ENCODE measurements at places on chromosomes 3 and 15.

DNA sequence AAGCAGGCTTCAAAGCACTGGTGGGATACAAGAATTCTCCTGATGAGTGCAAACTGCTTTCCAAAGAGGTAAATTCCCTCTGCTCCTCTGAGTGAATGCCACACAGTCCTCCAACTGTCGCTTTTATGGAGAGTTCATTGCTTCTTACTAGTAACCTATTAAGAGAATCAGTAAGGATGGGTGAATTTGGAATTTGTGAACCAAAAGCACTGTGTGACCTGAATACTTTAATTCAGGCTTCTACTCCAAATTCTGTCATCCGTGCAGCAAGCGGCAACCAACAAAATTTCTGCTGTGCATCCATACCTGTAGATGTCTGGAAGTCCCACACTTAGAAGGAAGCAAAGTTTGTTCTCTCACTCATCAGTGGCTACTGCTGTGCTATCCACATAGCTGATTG, 66.7 kb upstream of the SNRK start:
- DNase-seq: no peak

DNA sequence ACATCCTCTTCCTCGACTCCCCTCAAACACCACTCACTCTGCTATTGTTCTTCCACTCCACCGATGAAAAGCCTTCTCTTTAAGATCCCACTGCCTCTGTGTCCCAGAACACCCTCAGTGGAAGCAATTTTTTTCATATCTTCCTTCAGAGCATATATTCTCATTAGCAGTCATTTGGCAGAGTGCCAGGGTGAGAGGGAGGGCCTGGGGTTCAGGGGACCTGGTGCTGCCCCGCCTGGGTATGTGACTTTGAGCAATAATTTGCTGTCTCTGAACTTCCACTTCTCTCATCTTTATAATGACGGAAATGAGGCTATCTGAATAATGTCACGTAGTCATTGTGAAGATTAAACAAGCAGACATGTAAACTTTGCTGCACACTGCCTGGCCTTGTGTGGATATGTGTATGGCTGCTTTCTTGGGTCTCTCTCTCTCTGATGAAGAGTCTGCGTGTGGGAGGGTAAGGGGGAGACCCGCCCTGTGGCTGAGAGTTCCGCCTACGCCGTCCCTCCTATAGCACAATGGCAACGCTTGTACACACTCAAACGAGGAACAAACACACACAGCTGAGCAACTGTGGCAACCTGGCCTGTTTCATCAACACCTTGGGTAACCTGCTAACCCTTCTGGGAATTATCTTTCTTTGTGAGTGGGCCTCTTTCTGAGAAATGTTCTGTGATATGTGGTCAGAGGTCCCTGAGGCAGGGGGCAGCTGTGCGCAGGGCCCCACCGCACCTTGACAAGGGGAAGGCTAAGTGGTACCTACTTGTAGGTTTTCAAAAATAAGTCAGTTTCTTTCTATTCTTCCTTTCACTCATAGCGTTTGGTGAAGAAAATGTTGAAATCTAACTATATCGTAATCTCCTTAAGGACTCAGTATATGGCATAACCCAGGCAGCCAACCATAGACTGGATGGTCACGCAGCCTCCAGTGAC, 369.8 kb downstream of the SV2B start:
- no peak for DNase-seq

DNA sequence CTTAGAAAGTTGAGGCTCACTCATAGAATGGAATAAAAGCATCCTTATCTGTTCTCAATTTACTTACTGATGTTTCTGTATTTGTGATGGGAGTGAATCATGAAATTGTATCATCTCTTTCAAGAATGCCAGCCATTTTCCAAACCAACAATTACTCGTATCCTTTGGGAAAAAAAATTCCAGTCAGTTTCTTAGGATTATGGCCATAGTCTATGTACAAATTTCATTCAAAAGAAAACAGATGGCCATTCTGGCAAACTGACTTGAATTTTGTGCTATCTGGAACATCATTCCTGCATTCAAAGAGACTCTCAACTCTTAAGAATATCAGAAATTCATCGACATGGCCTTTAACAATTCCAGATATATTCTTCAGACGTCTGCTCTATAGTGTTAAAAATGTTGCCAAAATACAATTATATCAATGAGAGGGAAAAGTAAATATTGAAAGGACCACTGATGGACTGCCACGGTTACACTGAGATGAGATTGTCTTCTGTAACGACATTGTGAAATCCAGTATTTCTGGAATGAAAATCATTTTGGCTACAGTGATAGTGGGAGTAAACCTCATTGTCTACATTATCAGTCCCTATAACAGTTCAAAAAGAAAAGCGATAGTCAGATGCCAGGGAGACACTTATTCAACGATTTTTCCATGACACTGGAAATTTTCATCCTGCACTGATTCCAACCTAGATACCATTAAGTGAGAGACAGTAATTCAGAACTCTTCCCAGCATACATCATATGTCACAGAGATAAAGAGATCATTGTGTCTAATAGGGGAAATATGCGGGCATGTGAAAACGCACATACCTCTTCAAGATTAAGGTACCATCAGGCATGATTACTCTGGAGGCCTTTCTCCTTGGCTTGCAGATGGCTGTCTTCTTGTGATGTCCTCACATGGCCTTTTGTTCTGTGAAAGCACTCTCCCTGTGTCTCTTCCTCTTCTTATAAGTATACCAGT, 953.8 kb upstream of the ALCAM start:
- DNase-seq: no peak

DNA sequence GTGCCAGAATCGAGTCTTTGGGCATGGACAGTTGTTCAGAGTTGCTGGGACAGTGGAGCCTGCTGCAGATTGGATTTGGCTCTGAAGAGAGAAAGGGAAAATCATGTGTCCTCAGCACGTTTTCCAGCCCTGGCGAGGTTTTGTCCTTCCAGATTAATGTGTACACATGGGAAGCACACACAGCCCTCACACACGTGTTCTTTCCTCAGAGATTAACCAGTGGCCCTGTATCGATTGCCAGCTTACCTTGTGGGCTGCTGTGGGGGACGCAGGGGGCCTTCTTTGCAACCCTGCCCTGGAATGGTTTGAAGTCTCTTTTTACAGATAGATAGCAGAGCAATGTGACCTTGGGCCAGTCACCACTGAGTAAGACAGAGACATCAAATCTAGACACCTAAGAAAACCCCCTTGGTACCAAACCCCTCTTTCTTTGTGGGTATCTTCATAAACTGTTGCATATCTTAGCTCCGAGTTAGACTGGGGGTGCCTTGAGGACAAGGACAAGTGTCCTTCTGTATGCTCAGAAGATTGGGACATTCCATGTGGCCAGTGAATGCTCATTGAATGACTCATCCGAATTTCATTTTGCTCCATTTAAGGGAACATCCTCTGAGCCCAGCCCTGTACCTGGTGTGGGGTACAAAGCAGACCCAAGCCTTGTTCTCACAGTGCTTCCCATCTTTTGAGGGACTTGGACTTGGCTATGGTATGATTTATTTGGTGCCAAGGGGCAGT, 48.0 kb downstream of the SMAD6 start:
- DNase-seq: no peak

GRCh38 chr15:71456811-71457210, 341.5 kb downstream of the THSD4 start:
- DNase-seq: no peak

DNA sequence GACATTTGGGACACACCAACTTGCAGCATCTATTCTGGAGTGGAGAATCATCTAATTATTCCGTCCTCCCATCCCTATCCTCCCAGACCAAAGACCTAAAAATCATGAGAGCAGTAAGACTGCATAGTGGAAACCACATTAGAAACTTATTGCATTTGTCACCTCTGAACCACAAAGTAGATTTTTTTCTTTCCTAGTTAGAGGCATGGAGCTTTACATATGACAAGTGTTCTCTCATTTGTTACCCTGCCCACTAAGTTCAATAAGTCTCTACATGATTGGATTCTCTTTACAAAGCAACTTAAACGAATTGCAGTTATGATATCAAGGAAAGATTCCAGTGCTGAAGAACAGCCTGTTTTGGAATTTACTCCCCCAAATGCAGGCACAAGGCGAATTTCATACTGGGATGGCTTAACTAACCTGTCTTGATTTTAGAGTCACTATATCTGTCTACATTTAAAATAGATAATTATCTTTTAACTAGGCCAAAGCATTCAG, 42.3 kb upstream of the LRRFIP2 start:
- no peak for DNase-seq

DNA sequence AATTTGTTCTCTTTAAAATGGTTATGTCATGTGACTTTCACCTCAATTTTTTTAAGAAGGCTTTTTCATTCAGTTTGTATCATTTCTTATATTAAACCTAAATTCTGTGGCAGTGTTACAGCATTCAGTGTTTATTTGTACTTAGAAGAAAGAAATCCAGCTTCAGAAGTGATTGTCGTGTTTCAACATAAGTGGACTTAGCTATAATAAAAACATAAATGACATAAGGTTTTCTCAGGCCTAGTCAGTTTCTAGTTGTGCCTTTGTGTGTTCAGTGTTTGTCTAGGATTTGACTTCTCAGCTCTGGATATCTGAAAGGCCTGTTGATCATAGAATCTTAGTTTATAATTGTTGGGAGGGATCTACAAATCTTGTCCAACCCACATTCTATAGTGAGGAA, 80.5 kb downstream of the STT3B start:
- no peak for DNase-seq

GRCh38 chr3:49714728-49715550, 4.5 kb downstream of the AMIGO3 start:
- DNase-seq: no peak

- DNase-seq: no peak
Observed at GRCh38 chr3:184379358-184380184, at the start of gene CHRD. Gene CHRD (plus strand): TSS chr3:184380054. CDS start chr3:184380319, 265 bp downstream.

DNA sequence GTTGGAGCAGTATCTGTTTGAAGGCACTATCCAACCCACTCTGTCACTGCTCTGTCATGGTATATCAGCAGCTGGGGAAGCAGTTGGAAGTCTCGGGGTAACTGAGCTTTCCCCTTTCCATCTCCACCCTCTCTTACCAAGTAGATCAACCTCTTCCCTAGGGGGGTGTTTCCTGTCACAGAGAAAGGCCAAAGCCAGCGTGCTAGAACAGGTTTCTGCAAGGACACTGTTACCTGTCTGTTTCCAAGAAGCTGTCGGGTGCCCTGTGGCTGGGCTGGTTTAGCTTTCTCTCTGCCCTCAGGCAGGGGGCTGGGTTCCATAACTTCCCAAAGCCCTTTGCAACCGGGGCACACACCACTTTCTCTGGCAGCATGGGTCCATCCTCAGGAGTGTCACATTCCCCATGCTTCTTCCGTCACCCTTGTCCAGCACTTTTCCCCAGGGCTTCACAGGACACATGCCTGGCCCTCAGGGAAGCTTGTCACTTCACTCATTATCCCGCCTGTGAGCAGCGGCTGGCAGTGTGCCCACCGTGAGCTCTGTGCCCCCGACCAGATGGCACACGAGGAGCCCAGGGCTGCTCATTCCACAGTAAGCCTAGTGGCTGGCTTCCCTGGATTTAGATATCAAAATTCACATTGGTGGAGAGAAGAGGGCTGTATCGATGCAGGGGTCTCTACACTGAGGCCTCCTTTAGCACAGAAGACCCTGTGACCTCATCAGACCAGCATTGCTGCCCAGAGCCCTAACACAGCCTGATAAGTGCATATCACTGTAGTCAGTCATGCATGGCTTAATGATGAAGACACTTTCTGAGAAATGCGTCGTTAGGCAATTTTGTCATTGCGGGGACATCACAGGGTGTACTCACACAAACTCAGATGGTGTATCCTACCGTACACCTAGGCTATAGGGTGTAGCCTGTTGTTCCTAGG, 205.8 kb downstream of the SLCO3A1 start:
- DNase-seq: no peak

DNA sequence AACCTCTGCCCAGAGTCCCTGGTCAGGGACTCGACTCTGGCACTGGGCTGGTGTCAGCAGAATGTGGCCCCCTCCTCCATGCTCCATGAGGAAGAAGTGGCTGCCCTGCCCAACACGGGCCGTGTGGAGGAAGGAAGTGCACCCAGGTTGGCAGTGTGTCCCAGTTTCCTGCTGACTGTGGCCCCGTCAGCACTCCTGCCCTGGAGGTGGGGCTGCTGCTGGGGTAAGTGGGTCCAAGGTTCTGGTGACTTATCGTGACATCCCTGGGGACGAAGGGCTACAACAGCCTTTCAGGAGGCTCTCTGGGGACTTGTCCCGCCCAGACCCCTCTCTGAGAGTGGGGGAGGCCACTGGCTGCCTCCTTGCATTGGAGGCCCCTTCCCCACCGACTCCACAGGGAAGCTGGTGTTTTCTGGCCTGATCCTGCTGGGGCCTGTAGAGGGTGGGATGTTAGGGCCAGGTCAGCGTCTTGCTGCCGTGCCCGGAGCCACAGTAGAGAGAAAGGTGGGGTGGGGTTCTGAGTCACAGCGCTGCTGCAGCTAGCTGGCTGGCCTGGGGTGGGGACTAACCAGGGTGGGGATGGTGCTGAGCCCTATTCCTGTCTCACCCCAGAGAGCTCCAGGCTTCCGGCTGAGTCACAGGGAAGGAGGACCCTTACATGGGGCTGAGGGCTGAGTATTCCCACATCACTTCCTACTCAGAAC, 10.5 kb downstream of the SEMA4B start:
- DNase-seq: no peak

DNA sequence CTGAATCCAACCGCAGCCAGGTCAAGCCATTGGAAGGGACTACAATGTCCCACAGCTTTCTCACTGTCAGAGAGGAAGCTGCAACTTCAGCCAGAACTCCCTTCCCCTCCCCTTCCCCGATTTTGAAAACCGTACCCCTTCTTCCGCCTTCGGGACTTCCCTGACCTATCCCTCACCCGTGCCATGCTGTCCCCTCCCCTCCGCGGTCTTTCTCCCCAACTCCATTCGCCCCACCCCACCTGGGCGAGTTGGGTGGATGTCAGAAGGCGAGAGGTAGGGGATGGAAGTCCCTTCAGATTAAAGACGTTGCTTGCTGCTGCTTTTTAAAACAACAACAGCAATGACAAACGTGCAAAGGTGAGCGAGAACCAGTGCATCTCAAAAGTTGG, 723 bp downstream of the CPNE4 start:
- no peak for DNase-seq

DNA sequence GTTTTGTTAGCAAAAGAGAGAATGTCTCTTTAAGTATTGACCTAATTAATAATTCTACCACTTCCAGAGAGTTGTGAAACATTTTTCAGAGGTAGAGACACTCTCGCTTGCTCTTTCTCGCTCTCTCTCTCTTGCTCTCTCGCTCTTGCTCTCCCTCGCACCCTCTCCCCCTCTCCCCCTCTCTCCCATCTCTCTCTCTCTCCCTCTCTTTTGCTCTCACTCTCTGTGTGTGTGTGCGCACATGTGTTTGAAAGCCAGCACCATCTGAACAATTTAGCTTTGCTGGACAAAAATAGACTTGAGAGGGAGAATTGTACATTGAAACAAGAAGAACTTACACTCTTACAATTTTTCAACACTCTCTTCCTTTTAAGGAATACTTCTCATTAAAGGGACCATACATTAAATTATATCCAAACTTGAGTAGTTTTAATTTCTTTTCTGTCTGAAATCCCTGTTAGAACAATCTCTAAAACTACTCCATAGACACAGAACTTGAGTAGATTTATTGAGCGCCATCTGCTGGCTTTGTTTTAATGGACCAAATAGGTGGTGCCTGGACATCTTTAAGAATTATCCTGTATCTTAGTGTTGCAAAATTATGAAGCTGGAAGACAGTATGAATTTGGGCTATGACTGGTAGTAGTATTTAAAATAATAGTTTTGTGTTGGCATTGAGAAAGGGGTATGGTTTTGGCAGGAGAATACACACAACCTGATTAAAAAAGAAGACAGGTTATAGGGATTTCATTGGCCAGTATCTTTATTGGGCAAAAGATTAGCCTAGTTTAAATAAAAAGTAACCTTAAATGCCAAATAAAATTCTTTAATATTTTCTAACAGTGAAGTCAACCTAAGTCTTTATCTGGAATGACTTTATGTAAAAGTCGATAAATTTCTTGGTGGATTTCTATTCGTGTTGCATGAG, 124.6 kb downstream of the AKAP13 start:
- DNase-seq: no peak
